ENCODE measurements at places on chromosomes 3 and 15.

DNA sequence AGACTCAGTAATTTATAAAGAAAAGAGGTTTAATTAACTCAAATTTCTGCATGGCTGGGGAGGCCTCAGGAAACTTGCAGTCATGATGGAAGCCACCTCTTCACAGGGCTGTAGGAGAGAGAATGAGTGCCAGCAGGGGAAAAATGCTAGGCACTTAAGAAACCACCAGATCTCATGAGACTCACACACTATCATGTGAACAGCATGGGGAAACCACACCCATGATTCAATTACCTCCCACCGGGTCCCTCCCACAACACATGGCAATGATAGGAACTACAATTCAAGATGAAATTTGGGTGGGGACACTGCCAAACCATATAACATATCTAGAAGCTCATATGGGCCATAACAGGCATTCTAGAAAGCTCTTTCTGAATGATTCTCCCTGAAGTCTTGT is 190.3 kb downstream of the WNT5A start:
- no peak for DNase-seq

GRCh38 chr3:17384567-17385296 is 357.7 kb downstream of the TBC1D5 start:
- no peak for DNase-seq

- DNase-seq: no peak
Observed at GRCh38 chr15:25055356-25056068, 100.7 kb downstream of the SNRPN start.

DNA sequence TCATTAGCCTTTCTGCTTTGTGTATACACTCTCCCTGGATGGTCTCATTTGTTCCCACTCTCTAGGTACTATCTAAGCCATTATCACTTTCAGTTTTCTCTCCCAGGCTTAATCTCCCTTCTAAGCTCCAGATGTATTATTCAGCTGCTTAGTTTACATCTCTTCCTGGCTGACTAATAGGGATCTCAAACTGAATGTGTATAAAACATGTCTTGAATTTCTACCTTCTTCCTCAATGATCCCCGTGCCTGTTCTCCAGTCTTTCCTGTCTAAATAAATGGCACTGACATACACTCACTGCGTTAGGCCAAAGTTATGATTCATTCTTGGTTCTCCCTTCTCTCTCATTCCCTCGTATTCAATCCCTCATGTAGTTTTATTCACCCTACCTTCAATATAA is 127.3 kb downstream of the NR2F2 start:
- DNase-seq: no peak

GRCh38 chr15:90087454-90088154 is 14.7 kb downstream of the IDH2 start:
- no peak for DNase-seq

DNA sequence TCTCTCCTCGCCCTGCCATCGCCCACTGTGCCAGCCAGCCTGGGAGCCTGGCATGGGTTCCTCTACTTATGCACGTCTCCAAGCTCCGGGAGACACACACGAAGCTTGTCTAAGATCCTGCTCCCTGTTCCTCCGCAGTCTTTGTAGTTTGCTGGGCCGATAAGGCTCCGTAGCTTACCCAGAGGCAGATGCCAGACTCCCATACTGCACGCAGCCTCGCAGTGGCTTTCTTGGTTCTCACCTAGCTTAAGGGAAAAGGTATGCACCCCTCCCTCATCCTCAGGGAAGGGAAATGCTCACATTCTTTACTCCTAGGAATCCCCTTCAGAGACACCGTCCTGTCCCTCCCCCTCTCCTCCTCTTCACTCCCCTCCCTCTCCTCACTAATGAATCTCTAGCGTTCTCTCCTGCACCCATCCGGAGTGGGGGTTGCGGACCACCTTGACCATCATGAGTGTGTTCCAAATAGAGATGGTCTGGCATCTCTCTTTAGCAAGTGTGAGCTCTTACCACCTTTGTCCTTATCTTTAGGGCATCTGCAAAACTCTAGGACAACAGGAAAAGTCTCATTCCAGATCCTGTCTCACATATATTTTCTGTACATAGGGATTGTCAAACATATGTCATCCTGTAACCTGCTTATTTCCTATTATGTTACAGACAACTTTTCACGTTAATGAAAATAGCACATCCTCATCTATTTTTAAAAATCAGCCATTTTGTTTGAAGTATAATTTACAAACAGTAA is 56.5 kb downstream of the TMEM266 start:
- no peak for DNase-seq

GRCh38 chr15:48579945-48580671 is 65.4 kb downstream of the FBN1 start:
- DNase-seq: no peak

DNA sequence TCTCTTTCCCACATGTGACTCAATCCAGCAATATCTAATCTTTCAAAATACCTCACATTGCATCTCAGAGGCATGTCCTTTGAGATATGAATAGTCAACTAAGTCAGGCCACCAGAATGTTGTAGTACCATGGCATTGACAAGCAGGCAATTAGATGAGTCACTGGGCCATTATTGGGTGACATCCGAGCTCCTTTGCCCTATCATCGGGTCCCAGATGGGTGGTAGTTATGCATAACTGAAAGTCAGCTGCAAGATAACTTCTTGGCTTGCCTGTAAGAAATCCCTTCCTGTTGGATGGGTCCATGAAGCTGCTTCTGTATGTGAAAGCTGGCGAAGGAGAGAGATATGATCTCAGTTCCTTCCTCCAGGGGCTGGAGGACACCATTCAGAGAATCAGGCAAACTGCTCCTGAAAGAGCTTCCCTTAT is 32.8 kb downstream of the ARRDC4 start:
- DNase-seq: no peak

GRCh38 chr3:67329358-67329757 is 325.1 kb downstream of the SUCLG2 start:
- DNase-seq: no peak

DNA sequence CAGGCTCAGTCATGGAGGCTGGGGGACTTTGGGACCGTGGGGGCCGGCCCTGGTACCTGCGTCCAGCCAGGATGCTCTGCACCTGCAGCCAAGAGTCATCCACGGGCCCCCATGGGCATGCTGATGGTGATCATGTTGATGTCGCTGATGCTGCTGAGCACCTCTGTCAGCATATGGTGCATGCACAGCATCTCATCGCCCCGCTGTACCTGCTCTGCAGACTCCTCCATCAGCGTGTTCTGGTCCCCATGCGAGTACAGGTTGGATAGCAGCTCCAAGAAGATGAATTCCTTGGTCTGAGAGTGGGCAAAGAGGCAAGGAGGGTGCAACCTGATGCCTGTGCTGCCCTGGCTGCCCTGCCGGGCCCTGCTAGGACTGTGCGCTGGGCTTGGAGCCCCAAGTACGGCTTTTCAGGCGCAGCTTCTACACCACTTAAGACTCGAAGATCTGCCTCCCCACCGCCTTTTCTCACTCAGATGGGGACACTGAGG is 7.2 kb downstream of the RPS17 start:
- DNase-seq: no peak

- DNase-seq: no peak
Observed at GRCh38 chr3:196646666-196647216, 7.2 kb downstream of the NRROS start.

- DNase-seq: no peak
Observed at GRCh38 chr3:62570888-62571287, 197.5 kb upstream of the FEZF2 start.

GRCh38 chr3:124833710-124834332 is 53.3 kb downstream of the ITGB5 start:
- no peak for DNase-seq

- DNase-seq: no peak
Observed at GRCh38 chr3:108239082-108239481, 16.9 kb upstream of the IFT57 start.

DNA sequence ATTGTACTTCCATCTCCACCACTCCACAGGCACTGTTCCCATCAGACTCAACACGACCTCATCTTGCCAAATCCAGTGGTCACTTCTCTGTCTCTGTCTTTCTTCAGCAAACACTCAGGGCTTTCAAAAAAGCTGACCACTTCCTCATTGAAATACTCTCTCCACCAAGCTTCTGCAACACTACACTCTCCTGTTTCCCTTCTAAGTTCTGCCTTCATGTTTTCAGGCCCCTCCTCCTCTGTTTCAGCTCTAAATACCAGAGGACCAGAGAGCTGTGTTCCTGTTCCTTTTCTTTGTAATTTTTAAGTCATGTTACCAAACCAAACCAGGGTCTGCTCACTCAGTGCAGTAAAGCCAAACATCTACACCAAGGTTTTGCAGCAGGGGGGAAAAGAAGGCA is 33.8 kb upstream of the ACP3 start:
- no peak for DNase-seq

- DNase-seq: no peak
Observed at GRCh38 chr3:40397129-40397528, 10.1 kb downstream of the ENTPD3 start.

- no peak for DNase-seq
Observed at GRCh38 chr15:100234158-100235029, 107.4 kb downstream of the ADAMTS17 start.

- DNase-seq: peak; percentile 93
Observed at GRCh38 chr3:129016356-129016719, 15.2 kb downstream of the EFCC1 start.

GRCh38 chr3:46462511-46462910 is 2.2 kb downstream of the LTF start:
- no peak for DNase-seq

DNA sequence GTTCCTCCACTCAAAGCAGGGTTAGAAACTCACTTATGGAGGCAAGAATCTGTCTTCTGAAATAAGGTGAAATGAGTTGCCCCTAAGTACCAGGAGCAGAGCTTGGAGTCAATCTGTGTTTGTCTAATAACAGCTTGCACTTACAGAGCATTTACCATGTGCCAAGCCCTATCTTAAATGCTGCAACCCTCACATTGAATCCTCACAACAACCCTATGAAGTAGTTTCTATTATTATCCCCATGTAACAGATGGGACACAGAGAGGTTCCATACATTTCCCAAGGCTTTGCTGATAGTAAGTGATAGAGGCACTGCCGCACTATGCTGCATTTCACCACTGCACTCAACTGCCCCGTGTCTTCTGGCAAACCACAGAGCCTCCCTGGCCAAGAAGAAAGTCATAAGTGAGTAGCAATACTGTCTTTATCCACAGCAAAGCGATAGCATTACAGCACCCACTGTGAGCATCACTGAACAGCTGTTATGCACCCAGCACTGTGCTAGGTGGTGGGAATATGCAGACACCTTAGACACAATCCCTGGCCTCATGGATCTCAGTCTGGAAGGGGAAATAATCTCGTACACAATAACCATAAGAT is 141.5 kb downstream of the SSR3 start:
- no peak for DNase-seq

DNA sequence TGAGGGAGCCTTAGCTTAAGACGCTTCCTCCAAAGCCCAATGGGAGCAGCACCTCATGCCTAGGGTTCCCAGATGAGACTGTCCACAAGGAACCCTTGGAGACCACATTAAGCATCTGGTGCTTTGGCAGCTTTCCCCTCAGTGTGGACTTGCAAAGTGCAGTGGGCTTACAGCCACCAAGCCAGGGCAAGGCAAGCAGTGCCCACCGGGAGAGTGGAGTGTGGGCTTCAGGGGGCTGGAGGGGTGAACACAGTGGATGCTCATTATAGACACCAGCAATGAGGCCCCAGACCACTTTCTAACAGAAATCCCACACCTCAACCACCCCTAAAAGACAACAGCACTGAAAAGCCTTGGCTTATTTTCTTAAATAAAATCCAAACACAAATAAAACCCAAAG is 9.1 kb upstream of the MUSTN1 start:
- no peak for DNase-seq

DNA sequence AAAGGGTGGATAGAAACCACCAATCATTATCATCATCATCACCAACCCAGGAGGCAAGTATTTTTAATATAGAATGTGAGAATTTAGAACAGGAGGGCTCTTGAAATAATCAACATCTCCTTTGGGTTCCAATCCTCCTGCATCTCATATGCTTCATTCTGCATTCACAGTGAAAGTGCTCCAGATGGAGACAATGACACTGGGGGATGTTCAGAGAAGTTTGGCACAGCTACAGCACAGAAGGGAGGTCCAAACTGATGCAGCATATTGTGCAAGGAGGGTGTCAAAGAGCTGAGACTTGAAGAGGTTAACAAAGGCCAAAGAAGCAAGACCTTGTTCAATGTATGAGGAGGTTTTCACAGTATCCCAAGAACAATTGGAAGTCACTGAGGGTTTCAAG is 767.1 kb downstream of the NTRK3 start:
- DNase-seq: no peak

DNA sequence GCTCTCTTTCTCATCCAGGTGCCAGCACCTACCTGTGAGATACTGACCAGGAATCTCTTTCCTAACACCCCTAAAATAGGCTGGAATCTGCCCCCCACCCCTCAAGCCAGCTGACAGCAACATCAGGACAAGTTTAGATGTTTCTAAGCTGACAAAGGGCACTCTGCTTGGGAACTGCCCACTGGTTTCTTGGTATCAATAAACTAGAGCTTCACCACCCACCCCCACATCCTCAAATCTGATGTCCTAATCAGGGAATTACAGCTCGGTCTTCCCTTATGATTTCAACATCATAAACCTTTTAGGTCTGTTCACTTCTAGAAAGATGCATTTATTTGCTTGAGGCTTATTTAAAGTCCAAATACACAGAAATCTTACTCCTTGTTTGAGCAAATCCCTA is 34.7 kb downstream of the CEP19 start:
- no peak for DNase-seq

DNA sequence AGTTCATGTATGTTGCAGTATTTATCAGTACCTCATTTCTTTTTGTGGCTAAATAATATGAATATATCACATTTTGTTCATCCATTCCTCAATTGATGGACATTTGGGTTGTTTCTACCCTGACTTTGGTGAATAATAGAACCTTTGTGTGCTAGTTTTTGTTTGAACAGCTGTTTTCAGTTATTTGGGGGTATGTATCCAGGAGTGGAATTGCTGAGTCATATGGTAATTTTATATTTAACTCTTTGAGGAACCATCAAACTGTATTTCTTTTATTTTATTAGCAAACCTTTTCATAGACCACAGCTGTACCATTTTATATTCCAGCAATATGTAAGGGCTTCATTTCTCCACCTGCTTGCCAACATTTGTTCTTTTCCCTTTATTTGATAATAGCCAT is 38.4 kb upstream of the RBM5 start:
- no peak for DNase-seq

DNA sequence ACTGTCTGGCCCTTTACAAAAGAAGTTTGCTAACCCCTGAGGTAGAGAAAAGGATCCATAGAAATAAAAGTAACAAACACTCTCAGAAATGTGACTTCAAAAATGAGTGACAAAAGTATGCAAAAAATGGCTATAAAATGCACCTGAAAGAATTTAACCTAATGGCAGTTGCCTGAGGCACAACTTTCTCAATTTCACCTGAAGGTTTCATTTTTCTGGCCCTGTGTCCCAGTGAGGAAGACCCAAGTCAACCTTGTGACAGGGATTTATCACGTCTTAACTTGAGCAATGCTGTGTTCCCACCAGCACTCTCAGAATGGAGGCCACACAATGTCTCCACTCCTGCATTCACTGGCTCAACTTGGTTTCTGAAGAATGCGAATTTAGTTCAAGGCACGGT is 83.0 kb downstream of the FHIT start:
- DNase-seq: no peak

All from NCI-H2107 (cell line).